ENCODE measurements at places on chromosomes 4 and X.
A peak's percentile ranks its signal among the peaks of the same experiment; 100 is the strongest.

- DNase-seq, result no peak
Observed at GRCh38 chrX:45233531-45233930, 32.9 kb upstream of the DIPK2B start.

DNA sequence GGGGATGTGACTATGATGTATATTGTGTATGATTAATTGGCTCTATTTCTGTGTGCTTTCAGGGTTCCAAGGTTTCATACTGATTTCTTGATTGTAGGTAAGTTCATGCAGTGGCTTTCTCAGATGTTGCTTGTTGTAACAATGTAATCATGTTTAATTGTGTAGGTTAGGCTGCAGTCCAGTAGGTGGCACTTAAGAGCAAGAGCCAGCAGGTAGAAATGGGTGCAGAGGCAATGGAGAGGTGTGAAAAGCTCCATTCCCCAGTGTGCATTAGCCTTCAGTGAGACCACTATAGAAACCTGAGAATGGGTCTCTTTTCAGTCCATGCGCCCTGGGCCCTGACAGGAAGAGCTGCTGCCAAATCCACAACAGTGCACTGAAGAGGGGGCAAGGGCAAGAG is 28.2 kb downstream of the DCAF12L2 start:
- no peak for DNase-seq

- no peak for DNase-seq
Observed at GRCh38 chr4:107815158-107815557, 9.6 kb upstream of the SGMS2 start.

- no peak for DNase-seq
Observed at GRCh38 chrX:154444755-154445246, 860 bp downstream of the FAM50A start.

DNA sequence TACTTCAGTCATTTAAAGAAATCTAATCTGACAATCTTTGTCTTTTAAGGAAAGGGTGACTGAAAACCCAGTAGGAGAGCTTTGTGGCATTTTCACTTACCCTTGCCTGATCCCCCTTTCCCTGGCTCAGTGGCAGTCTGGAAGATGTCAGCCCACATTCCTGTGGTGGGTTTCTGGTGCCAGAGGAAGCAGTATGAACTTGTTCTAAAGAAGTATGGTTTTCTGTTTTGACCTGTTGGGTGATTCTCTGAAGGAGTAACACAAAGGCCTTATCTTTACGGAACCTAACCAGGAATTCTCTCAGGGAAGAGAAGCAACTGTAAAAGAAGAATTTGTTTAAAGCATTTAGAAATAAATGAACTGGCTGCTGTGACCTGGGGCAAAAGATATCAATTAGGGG is 41.9 kb downstream of the BMP15 start:
- DNase-seq, result no peak

- DNase-seq, result no peak
Observed at GRCh38 chr4:22607382-22607781, 85.4 kb upstream of the GBA3 start.

DNA sequence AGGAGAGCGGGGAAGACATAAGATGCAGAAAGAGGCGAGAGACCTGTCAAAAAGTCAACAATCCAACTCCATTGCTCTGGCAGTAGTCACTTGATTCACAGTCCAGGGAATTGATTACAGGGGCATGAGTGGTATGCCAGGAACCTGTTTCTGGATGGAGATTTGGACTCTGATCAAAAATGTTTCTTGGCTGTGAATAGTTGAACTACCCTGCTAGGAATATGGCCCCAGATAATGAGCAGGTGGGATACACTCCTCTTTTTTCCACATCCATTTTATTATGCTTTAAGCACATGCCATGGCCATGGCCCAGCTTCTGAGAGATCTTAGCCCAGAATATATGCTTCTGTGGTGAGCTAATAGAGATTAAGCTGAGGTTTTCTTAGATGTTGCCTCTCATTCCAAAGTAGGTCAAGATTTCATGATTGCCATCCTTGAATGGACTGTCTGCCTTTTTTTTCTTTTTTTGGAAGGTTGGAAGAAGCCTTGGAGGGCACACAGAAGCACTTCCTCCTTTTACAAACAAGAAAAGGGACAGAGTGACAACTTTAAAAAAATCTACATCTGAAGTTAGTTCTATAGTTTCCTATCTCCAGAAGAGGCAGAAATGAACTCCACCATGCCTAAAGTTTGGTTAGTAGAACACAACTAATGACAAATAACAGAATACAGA is 121.9 kb downstream of the KIT start:
- DNase-seq, result no peak

GRCh38 chrX:72297953-72298730 is 7.6 kb downstream of the CITED1 start:
- DNase-seq, result no peak

DNA sequence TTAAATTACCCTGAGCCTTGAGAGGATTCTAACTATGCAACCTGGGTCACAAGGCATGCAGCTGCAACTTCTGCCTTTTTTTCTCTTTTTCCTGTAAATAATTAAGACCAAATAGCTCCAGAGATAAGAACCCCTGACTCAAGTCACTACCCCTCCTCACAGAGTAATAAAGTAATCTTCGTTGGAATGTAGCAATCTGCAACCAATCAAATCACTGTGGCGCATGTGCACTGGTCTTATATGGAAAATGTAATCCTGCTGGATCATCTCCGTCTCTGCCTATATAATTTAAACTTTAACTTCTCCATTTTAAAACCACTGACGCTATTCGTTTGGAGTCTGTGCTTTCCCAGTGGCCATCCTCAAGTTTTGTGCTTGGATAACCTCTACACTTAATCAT is 6.1 kb upstream of the EFHC2 start:
- DNase-seq, result no peak

DNA sequence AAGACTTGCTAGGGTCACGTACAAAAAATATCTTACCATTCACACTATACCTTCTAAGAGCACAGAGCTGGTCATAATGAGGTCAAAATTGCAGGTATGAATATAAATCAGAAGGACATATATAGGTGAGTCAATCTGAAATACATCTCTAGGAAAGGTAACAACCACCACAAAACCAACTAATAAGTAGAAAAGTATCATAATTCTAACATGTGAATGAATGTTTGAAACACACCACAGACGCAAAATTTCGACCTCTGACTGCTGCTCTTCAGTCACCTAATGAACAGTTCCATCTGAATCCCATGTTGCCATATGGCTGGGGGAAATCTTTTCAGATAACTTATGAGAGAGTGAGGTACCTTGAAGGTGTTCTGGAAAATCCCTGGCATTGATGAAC is 22.1 kb downstream of the STAP1 start:
- no peak for DNase-seq

- no peak for DNase-seq
Observed at GRCh38 chrX:19003756-19004155, 19.8 kb upstream of the PHKA2 start.

- no peak for DNase-seq
Observed at GRCh38 chr4:92994727-92995126, 691.0 kb downstream of the GRID2 start.

DNA sequence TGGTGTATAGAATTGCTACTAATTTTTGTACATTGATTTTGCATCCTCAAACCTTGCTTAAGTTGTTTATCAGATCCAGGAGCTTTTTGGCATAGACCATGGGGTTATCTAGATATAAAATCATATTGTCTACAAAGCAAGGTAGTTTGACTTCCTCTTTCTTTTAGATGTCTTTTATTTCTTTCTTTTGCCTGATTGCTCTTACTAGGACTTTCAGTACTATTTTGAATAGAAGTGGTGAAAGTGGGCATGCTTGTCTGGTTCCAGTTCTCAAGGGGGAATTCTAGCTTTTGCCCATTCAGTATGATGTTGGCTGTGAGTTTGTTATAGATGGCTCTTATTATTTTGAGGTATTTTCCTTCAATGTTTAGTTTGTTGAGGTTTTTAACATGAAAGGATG is 187.9 kb upstream of the LCORL start:
- no peak for DNase-seq

DNA sequence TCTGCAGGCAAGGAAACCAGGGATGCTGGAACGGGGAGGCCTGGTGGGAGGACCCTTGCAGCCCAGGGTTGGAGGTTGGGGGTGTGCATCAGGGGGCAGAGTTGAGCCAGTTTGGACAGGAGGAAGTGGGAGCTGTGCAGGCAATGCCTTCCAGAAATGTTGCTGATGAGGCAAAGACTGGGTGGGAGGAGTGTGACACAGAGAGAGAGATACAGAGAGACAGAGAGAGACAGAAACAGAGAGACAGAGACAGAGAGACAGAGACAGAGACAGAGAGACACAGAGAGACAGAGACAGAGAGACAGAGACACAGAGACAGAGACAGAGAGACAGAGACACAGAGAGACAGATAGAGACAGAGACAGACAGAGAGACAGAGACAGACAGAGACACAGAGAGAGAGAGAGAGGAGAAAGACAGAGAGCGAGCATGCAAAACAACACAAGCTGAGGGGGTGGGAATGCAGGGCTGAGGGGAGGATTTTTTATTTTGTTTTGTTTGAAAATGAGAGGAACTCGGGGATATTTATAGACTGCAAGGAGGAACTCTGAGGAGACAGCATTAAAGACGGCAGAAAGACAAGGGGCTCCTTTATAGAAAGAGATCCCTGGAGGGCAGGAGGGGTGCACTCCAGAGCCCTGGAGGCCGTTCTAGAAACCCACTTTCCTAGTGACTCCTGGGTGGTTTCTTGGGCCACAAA is 1.9 kb upstream of the HAUS3 start:
- no peak for DNase-seq

- no peak for DNase-seq
Observed at GRCh38 chr4:7344636-7345155, 90.0 kb downstream of the PSAPL1 start.

DNA sequence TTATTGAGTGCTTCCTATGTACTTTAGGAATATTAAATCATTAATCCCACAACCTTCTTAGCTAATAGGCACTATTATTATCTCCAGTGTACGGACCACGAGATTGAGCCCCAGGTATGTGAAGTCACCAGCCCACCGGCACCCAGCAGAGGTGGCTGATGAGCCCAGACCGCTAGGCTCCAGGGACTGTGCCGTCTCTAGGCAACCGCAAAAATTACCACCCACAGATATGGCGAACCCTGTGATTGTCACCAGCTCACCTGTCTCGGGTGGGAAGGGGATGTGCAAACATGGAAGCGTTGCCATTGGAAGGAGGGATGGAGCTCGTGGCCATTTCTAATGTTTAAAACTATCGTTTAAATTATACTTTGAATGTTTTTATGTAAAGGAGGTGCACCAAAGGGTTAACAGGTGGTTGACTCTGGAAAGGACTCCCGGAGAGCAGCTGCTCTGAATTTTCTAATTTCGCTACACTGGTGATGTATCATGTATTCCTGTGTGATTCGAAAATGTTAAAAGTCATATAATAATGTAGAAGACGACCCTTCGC is 21.0 kb upstream of the JAKMIP1 start:
- DNase-seq, result no peak

DNA sequence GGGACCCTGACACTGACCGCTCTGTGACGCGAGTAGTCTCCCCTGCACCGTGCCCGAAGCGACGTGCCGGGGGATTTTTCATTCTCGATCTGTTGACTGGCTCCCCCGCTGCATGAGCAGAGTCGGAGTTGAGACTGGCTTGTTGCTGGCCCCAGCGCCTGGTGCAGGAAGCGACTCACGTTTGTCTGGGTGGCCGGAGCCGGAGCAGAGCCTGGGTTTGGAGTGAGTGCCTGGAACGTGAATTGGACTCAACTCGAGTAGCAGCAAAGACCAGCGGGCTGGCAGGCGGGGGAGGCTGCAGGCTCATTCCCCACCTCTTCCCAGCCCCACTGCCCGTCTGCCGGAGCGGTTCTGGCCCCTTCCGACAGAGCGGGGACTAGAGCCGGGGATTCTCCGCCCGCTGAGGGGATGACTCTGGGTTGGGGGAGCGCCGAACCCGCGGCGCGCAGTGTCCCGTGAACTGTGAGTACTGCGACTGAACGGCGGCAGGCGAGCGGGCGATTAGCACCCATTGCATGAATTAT is 554 bp downstream of the PCDH7 start:
- no peak for DNase-seq

- DNase-seq, result no peak
Observed at GRCh38 chrX:38917954-38918353, 116.7 kb downstream of the MID1IP1 start.

DNA sequence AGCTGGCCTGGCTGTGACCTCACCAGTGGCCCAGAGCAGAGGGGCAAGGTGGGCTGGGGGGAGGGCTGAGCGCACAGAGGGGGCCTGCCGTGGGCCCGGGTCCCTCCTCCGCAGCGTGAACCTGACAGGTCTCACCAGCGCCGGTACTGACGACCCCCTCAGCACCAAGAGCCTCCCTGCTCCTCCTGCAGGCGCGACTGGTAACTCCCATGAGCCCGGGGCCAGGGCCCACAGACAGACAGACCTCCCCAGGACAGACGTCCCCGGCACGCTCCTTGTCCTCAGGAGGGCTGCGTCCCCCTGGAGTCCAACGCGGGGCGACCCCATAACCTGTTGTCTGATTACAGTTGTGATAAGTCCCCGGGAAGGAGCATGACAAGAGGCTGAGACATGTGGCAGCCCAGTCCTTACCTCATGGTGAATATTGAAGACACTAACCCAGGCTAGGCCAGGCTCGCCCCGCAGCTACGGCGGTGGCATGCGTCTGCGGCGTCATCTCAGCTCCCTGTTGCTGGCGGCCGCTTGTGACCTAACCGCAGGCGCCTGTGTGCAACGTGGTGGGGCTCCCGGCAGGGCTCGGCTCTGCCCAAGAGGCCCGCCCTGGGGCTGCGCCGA is 8.5 kb downstream of the AKAP17A start:
- DNase-seq, result peak; percentile 30

DNA sequence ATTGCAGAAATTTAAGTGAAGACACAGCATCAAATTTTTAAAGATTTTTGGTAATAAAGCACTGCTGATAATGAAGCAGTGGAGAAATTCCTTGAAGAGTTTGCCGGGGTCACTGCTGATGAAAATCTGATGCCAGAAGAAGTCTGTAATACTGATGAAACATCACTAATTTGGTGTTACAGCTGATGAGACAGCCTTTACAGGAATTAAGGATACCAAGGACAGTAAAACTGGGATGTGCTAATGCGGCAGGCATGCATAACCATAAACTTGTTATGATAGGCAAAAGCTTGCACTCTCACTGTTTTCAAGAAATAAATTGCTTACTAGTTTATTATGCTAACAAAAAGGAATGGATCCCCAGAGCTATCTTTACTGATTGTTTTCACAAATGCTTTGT is 52.9 kb upstream of the VEGFC start:
- no peak for DNase-seq
